ENCODE measurements at places on chromosomes 7 and 10. TPM values are rescaled to one million over a fixed set of nuclear protein-coding genes. Genes with fewer than 3 reads are reported as not detected.

FAM20C gene
- total RNA-seq, result 18.5 TPM

CHAT gene
- total RNA-seq, result 0.16 TPM

TEX36 gene
- not detected for total RNA-seq

PLEKHS1 gene
- total RNA-seq, result 13.3 TPM

DGKI gene
- total RNA-seq, result 0.67 TPM

SOSTDC1 gene
- 7.2 TPM for total RNA-seq

KIAA1549 gene
- 2.9 TPM for total RNA-seq

LIPJ gene
- not detected for total RNA-seq

DNA sequence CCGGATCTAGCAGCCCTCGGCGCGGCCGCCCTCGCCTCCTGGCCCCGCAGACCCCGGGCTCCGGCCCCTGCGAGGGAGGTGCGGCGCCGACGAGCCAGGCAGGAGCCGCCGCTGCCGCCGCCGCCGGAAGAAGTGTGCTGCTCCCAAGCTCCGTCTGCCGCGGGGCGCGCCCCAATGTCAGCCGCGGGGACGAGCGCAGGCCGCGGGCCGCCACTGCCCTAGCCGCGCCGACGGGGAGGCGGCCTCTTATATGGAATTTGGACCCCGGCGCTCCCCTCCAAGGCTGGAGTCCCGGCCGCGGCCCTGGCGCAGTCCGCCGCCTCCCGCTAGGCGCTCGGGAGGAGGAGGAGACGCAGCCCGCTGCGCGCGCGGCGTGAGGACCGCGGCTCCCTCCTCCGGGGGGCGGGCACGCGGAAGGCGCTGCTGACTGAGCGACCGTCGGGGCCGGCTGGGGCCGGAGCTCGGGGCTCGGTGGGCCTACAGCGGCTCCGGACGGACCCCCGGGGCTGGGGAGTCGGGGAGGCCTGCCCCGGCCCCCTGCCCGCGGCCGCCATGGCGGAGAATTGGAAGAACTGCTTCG is at the start of gene TRIM8:
Gene TRIM8, plus strand, starts transcription at position 414 of the 580 bp plus-strand sequence. Its CDS starts 139 bp downstream, at position 553.
- peak; percentile 64 for DNase-seq

- no peak for DNase-seq
These were observed 202.1 kb downstream of the PTEN start for GRCh38 chr10:88065383-88066049.

DNA sequence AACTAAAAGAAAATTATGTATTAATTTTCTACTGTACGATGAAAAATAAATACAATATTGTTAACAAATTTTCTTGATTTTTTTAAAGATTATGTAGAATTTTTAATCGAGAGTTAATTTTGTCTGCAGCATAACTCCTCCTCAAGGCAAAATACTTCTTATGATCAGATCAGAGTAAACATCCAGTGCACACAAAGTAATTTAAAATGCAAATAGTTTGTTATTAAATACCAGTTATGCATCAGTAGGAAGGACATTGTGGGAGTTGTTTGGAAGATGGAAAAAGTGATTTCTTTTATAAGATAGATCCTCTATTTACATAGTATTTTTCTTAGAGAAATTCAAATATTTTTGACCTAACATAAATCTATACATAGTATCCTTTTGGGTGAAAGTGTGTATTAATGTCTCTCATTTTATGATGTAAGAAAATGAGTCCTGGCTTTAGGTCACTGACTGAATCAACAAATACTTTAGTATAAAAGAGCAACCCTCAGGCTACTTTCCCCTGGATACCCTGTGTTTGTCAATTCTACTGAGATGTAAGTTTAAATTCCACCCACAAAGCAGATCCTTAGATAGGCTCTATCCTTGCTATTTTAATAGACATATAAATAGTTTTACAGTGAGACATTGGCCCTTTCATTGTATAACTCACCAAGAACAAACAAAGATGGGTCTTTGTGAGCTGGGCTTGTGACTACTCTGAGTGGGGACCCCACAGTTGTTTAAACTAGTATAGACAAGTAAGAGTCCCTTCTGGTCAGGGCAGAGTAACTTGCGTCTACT is 1133.7 kb downstream of the GATA3 start:
- no peak for DNase-seq

DNA sequence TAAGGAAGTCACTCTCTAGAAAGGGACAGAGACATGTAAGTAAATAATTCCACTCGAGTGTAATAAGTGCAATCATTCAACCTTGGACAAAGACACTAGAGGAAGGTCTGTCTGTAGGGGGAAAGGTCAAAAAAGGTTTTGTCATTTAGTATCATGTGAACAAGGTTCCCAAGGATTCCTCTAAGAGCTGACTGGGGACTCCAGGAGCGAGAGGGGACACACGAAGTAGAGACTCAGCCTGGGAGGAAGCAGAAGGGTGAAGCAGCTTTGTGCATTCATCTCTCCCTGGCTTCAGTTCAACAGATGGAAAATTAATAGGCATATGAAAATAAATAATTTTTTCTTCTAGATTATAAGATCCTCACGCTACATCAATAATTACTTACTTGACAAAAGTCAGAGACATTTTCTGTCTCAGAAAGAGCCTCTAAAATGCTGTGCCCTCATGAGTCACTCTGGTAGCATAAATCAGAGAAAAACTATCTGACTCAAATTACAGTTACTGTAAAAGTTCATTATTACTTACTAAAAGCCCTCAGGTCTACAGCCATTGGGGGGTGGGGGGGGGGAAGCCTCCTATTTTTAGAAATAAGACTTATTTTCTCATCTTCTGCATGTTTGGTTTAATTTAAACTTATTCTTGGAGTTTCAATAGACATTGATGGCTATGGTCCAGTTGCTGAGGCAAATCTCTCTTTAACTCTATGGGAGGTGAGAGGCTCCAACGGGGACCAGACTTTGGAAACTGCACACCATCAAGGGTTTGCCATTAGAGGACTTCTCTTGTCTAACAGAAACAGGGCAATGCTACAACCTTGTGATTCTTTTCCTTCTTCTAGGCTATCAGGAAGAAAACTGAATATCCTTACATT is 275.1 kb upstream of the KLF14 start:
- no peak for DNase-seq

DNA sequence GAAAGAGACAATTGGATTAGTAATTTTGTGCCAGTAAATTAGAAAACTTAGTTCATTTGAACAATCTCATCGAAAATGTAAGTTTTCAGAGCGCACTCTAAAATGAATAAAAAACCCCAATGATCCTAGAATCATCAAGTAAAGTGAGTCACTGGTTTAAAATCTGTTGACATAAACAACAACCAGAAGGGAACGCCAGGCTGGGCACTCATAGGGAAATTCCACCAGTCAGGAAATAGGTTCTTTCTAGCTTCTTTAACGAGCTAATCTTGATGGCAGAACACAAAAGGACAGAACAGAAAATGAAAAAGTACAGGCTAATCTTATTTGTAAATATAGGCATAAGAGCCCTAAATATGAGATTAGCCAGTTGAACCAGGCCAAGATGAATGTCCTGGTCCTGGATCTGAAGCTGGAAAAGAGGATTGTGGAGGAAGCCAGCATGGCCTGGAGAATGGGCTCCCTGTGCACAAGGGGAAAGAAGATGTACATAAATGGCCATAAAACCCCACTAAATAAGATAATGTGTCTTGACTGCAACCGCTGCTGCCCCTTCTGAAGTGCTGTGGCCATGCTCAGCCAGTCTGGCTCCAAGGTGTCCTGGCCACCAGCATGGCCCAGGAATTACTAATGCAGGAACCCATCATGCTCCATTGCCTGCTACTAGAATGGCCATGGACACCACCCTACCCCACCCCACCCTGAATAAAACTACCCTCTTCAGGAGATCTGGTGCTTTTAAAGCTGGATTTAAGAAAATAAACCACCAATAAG is 114.0 kb downstream of the WDFY4 start:
- DNase-seq, result no peak

DNA sequence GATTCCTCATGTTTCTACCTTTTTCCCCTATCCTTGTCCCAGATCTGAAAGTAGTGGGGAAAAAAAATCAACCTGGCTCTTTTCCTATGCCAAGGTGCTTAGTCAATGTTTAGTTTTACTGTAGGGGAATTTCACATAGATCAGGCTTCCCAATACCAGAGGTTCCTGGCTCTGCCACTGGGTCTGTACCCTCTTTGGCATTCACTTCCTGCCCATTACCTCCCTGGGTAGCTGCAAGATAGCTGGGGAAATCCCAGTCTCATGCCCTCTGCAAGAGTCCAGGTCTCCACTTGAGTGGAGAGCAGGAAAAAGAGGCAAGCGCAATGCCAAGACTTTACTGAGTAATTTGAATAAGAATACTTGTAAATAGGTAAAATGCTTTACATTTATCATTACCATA is 3.5 kb upstream of the BPGM start:
- DNase-seq, result no peak

DNA sequence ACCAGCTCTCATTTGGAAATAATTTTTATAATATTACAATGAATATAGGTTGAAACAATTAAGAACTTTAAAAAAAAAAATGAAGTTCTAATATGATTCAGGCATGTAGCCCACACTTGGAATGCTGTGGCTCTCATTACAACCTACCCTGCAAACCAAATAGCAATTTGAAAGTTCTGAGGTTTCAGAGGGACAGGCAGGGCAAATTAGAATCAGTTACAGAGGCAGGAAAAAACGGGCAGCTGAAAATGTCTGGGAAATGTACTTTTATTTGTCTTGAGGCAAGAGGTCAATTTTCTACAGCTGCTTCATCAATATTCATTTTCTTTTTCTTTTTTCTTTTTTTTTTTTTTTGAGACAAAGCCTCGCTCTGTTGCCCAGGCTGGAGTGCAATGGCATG is 95.3 kb downstream of the PIP4K2A start:
- DNase-seq, result no peak

DNA sequence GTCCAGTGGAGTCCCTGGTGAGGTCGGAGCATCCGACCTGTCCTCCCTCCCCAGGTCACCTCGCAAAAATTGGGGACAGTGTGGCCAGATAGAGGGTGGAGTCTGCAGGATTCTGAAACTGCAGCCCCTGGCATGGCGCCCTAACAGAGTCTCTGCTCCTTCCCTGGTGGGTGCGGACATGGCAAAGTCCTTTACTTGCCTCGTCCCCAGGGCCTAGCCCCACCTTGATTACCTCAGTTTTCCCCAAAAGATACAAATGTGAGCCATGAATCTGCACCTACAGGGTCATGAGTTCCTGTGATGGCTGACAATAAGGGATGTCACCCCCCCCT is 47.7 kb downstream of the NPVF start:
- DNase-seq, result no peak

GRCh38 chr10:13019280-13019679 is 17.8 kb upstream of the CCDC3 start:
- DNase-seq, result no peak

DNA sequence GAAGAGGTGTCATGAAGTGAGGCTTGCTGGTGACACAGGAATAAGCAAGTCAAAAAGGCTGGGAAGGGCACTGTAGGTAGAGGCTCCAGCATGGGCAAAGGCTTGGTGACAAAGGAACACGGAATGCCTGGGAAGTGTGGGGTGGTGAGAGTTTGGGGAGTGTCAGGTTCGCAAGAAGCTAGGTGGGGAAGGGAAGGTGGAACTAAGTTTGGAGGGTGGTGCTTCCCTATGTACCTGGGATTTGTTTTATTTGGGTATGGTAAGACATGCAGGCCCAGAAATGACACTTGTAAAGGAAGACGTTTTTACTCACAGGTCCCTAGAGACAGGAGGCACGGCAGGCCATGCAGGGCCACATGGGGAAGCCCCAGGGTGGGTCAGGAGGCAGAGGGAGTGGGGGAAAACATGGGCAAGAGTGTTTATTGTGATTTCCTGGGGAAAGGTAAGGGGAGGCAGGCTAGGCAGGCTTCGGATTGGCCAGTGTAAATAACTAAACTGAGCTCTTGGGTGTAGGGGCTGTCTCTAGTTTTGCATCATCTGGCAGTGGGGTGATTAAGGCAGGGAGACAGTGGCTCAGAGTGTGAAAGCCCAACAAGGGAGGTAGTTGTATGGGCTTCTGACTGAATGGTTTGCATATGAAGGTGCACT is 52.1 kb downstream of the SH2D4B start:
- DNase-seq, result no peak

DNA sequence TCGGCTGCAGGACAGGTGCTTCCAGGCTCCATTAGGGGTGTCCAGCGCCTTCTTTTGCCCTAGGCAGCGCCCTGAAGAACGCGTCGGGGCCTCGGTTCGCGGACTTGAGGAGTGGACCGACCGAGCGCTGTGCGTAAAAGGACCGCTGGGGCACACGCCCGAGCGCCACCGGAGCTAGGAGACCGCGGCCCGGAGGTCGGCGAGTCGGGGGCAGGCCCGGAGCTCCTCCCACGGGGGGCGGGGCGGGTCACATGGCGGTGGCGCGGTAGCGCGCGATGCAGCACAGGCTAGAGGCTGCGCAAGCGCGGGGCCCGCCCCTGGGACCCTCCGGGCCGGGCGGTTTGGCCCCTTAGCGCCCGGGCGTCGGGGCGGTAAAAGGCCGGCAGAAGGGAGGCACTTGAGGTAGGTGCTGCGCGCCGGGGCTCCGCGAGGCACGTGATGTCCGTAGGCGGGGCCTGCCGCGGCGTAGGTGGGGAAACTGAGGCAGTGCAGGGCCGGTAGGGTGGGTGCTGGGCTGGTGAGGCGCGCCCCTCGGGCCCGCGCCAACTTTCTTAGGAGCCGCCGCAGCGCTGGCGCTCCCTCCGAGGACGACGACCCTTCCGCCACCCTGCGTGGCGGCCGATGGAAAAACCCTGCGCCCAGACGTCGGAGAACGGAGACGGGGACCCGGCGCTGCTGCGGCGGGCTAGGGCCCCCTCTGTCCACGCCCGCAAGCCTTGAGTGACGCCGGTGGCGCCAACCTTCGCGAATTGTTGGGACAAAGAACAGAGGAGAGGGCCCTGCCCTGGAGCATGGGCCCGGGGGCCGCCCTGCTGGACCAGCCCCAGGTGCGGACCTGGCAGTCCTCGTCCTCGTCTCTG is at the start of gene PRXL2A:
Gene PRXL2A, plus strand, starts transcription at position 310 of the 860 bp plus-strand sequence. CDS start 11,917 bp downstream, outside the sequence.
- DNase-seq, result peak; percentile 91

- no peak for DNase-seq
These were observed 180.0 kb downstream of the TNS3 start for GRCh38 chr7:47401611-47402570.

DNA sequence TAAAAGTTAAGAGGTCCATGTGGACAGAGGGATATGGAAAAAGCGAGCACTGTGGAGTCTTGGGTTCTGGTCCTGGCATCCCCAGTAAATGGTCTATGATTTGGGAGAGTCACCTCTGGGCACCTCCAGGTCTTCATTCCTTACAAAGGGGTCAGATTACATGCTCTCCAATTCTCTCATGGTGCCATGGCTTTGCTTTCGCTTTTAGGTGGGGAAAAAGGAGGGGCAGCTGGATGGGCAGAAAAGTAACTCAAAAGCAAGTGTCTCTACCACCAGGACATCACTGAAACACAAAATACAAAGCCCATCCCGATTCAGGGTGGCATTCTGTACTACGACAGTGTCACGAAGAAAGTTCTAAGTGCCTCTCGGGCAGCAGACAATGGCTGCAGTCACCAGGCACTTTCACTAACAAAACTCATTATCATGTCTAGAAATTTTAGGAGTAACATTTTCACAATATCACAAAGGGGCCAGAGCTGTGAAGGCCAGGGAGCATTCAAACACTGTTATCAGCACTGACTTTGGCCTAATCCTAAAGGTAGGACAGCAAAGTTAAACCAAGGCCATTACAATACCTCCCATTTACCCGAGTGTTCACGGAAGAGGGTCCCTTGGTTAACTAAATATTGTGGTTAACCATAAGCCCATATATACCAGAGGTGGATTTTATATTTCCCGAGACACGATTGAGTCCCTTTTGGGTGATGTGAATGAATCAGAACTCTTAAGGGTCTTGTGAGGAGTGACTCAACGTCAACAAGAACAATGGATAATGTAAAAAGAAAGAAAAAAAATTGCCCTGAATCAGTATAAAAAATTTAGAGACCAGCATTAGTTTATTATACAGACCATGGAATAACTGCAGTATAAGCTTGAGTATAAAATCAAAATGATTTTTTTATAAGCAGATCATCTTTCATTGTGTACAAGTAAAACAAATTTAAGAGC is 2.5 kb downstream of the PSAP start:
- no peak for DNase-seq
